ENCODE measurements at places on chromosomes 2 and 18. TPM values are rescaled to one million over a fixed set of nuclear protein-coding genes. Genes with fewer than 3 reads are reported as not detected.

Gene DUSP2
- 0.28 TPM for total RNA-seq

Gene ZNF397
- 16.9 TPM for total RNA-seq

Gene TMEM163
- not detected for total RNA-seq

Gene ADAM23
- total RNA-seq, result 8.2 TPM

Gene CDH19
- not detected for total RNA-seq

Gene MC4R
- not detected for total RNA-seq

Gene CHRND
- not detected for total RNA-seq

Gene MAP3K20
- 93.6 TPM for total RNA-seq

Gene CDH20
- 0.18 TPM for total RNA-seq

Gene GGCX
- 45.7 TPM for total RNA-seq

Gene WIPF1
- 9.9 TPM for total RNA-seq

Gene RIT2
- not detected for total RNA-seq

Gene ADCYAP1
- total RNA-seq, result not detected

Gene KLF7
- total RNA-seq, result 13.5 TPM

Gene PTGR3
- total RNA-seq, result 7.7 TPM

Gene AKAIN1
- total RNA-seq, result not detected

Gene NOSTRIN
- total RNA-seq, result 0.09 TPM

Measured in smooth muscle cell of bladder (primary cell).